Activated B cell treated with CpG ODN at 0.5 μM for 24 hours (primary cell): ENCODE measurements at places on chromosomes 5 and 9.

- peaks cover 2% of the 10 kb centered on the region for H3K27me3 ChIP-seq
- no peak overlapping the region for H3K27ac ChIP-seq
- no peaks in the 10 kb centered on the region for H3K36me3 ChIP-seq
- H3K4me1 ChIP-seq, result no peaks in the 10 kb centered on the region
These were observed 54.1 kb downstream of the ABLIM3 start for GRCh38 chr5:149195337-149195887.

DNA sequence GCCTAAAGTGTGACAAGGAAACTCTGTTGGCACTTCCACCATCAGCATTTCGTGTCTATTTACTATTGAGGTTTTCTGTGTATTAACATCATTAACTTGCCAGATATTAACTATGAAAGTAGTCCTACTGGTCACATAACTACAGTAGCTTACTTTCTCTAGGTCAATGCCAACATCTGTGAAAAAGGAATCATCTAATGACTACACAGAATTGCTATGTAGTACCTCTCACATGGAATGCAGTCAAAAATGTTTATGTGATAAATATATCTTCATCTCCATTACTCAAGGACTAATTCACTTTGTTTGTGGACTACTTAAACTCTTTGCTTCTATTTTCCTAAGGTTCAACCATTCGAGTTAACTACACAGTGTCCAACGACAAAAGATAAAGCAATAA is 2.1 kb downstream of the SCAI start:
- H3K4me1 ChIP-seq, result peaks cover 20% of the 10 kb centered on the region
- no peak overlapping the region for H3K4me3 ChIP-seq
- H3K27me3 ChIP-seq, result no peaks in the 10 kb centered on the region
- peaks cover 12% of the 10 kb centered on the region for H3K36me3 ChIP-seq
- no peak for DNase-seq
- no peak overlapping the region for H3K27ac ChIP-seq

GRCh38 chr5:83475935-83476814 is 4.6 kb downstream of the VCAN start:
- no peak overlapping the region for H3K4me3 ChIP-seq
- no peaks in the 10 kb centered on the region for H3K36me3 ChIP-seq
- H3K27me3 ChIP-seq, result peaks cover 47% of the 10 kb centered on the region
- DNase-seq, result no peak
- peaks cover 36% of the 10 kb centered on the region for H3K4me1 ChIP-seq

DNA sequence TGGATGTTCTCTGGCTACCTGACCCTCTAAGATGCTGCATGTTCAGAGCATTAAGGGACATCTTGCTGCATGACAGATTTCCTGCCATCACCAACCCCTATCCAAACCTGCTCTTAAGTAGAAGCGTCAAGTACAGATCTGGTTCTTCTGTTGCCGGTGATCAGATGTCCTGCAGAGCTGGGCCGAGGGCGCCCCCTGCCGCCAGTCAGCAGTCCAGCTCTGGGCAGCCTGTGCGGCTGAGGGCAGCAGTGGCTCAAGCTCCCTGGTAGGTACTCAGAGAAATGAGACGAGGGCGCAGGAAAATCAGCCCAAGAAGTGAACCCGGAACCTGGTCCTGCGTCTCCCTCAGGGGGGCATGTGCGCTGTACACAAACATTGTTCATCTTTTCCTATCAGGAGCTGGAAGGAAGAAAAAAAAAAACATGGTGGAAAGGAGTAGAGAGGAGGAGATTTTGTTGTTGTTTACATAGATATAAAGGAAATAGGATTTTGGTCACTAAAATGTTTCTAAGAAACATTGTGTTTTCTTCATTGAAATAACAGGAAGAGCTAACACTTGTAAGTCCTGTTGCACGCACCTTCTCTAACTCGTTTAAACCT is 95.8 kb downstream of the CFAP90 start:
- H3K4me3 ChIP-seq, result no peak overlapping the region
- no peak overlapping the region for H3K27ac ChIP-seq
- H3K36me3 ChIP-seq, result no peaks in the 10 kb centered on the region
- peaks cover 9% of the 10 kb centered on the region for H3K27me3 ChIP-seq

DNA sequence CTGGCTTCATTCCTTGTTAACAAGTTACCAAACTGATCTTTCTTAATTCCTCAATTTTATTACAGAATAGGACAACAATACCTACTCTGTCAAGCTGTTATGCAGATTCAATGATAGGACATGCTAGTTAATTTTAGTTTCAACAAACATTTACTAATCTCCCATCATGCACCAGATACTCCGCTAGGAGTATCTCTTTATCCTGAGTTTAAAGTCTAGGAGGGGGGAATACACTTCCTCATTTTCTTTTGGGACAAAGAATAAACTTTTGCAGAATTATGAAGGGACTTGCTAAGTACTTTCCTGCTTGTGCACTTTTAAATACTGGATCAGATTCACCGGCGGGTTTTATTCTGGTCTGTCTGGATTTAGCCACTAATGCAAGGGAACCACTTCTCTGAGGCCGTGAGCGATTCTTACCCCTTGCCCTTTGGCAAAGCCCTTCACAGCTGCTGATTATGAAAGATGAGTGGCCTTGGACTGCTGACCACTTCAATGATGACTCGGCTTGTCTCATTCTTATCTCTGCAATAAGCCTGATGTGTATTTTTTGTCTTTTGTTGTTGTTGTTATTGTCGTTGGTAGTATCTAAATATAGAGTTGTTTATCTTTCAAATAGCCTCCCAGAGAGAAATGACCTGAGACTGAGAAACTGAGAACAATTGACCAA is 73.9 kb downstream of the RMI1 start:
- no peak for DNase-seq
- no peak overlapping the region for H3K27ac ChIP-seq
- peaks cover 3% of the 10 kb centered on the region for H3K27me3 ChIP-seq
- H3K4me3 ChIP-seq, result no peak overlapping the region
- H3K36me3 ChIP-seq, result no peaks in the 10 kb centered on the region

DNA sequence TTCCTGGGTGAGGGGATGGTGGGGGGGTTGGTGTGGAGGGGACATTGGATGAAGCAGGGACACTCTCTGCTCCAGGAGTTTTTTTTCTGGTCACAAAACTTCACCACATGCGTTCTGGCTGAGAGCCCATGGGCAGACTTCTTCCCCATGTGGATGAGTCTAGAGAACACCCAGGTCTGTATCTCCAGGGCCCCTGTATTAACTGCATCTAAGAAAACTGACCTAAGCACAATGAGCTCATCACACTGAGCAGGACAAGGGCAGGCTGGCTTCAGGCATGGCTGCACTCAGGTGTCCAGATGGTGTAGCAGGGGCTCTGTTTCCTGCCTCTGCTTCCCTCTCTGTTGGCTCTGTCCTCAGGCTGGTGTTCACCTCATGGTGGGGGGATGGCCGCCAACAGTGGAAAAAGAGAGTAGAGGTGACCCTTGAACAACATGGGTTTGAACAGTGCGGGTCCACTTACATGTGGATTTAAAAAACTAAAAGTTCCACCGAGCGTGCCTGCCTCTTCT is 85.3 kb upstream of the STC2 start:
- H3K4me3 ChIP-seq, result no peak overlapping the region
- H3K36me3 ChIP-seq, result no peaks in the 10 kb centered on the region
- H3K27ac ChIP-seq, result no peak overlapping the region
- H3K27me3 ChIP-seq, result peaks cover 6% of the 10 kb centered on the region

DNA sequence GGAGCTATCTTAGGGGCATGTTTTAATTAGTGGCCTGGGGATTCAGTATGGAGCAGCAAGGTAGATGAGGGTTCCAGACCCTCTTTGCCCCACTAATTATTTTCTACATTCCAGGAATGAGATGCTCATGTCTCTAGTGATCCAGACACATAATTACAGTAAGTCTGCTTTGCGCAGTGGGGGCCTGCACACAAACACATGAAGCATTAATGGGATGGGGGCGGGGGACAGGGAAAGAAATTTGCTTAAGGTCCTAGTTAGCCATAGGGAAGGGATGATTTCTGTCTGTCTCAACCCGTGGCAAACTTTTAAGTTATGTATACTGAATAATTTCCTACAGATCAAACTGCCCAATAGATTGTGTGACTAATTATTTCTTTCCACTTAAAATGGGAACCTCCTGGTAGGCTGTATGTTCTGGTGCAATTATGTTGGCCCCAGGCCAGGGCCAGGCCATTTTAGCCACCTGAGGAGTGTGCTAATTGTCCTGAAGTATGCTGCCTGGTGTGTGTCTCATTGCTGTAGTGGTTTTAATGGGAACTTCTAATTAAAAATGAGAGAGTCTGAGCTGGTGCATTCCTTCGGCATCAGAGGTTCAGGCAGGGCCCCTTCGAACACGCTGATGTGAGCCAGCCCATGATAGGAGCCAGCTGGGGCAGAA is 134.4 kb downstream of the PTTG1 start:
- no peaks in the 10 kb centered on the region for H3K27me3 ChIP-seq
- DNase-seq, result no peak
- no peaks in the 10 kb centered on the region for H3K36me3 ChIP-seq
- H3K4me3 ChIP-seq, result no peak overlapping the region
- no peaks in the 10 kb centered on the region for H3K4me1 ChIP-seq
- no peak overlapping the region for H3K27ac ChIP-seq

- H3K27ac ChIP-seq, result no peak overlapping the region
- H3K4me3 ChIP-seq, result no peak overlapping the region
- no peak for DNase-seq
- H3K27me3 ChIP-seq, result no peaks in the 10 kb centered on the region
- H3K36me3 ChIP-seq, result no peaks in the 10 kb centered on the region
These were observed 216.5 kb upstream of the NR4A3 start for GRCh38 chr9:99605016-99605743.

DNA sequence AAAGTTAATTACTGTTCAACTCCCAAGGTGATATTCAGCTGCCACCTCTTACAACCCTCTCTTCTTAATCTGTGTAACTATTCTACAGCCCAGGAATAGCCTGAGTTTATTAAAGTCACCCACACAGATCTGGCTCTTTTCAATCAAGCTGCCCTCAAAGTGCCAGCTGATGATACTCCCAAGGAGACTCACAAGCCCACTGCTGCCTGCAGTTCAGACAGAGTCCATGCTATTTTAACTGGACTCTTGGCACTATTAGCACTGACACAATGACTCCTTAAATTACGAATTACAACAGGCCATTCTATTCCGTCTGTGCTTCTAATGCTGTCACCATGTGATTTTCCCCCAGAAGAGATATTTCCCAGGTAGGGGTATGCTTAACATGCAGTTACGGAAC is 26.3 kb downstream of the REEP5 start:
- H3K4me3 ChIP-seq, result no peak overlapping the region
- peaks cover 63% of the 10 kb centered on the region for H3K36me3 ChIP-seq
- no peaks in the 10 kb centered on the region for H3K27me3 ChIP-seq
- DNase-seq, result no peak

- DNase-seq, result no peak
- no peaks in the 10 kb centered on the region for H3K27me3 ChIP-seq
- H3K4me3 ChIP-seq, result no peak overlapping the region
- no peaks in the 10 kb centered on the region for H3K4me1 ChIP-seq
- no peaks in the 10 kb centered on the region for H3K36me3 ChIP-seq
These were observed 348.3 kb downstream of the ISL1 start for GRCh38 chr5:51731421-51732029.

DNA sequence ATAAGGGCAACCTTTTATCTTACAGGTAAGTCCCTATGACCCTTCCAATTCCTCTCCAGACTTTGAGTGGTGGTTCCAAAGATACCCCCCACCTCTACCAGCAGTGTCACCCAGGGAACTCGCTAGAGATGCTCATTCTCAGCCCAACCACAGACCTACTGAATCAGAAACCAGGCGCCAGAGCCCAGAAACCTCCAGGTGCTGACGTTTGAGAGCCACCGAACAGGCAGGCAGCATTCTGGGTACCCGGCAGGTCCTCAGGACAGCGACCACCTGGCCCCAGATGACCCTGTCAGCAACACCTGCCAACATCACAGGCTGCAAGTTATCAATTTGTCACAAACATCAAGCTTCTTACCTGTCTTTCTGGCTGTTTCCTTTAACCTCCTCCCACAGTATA is 19.5 kb downstream of the RAPGEF1 start:
- no peak for DNase-seq
- peaks cover 53% of the 10 kb centered on the region for H3K36me3 ChIP-seq
- H3K4me3 ChIP-seq, result peak overlapping the region; percentile 40
- H3K27ac ChIP-seq, result peak overlapping the region; percentile 76
- no peaks in the 10 kb centered on the region for H3K27me3 ChIP-seq

DNA sequence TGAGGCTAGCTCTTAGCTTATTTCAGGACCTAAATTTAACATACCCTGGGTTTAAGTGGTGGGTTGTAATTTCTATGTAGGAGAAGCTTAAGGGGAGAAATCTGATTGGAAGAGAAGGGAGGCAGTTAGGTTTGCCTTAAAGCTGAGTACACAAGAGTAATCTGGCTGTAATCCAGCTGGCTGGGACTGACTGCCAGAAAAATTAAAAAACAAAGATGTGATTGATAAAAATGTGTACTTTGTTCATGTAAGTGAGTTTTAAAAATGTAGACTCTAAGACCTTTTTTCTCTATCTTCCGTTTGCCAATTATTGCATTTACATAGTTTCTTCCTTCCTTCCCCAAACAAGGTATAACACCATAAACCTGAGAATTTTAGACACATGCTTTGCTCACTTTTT is 17.5 kb upstream of the MSMP start:
- no peak overlapping the region for H3K27ac ChIP-seq
- H3K36me3 ChIP-seq, result peaks cover 2% of the 10 kb centered on the region
- no peaks in the 10 kb centered on the region for H3K27me3 ChIP-seq
- no peak for DNase-seq

GRCh38 chr5:100777680-100778300 is 125.3 kb downstream of the ST8SIA4 start:
- DNase-seq, result no peak
- H3K4me1 ChIP-seq, result peaks cover 60% of the 10 kb centered on the region
- peak overlapping the region; percentile 88 for H3K27ac ChIP-seq
- no peaks in the 10 kb centered on the region for H3K27me3 ChIP-seq

DNA sequence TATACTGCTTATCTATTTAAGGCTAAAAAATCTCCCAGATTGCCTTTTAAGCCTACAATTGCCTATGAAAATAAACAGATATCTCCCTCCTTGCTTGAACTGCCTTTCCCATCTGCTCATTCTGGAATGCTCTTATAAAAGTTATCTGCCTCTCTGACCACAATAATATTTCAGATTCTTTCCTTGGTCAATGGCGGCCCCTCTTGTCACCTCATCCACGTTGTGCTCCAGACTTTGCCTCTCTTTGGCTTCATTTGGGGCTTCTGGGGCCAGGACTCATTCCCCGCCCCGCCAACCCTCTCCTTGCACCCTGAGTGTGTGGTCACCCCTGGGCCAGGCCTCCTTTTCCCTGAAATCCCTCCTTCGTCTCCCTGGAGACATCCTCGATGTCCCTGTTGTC is 110.0 kb upstream of the RPS23 start:
- no peak for DNase-seq
- no peaks in the 10 kb centered on the region for H3K27me3 ChIP-seq
- no peaks in the 10 kb centered on the region for H3K36me3 ChIP-seq
- no peaks in the 10 kb centered on the region for H3K4me1 ChIP-seq
- H3K4me3 ChIP-seq, result no peak overlapping the region
- H3K27ac ChIP-seq, result no peak overlapping the region
